ENCODE measurements at places on chromosomes 5 and 9.

- no peak for DNase-seq
These were observed 236.2 kb upstream of the NFIL3 start for GRCh38 chr9:91659529-91660495.

- no peak for DNase-seq
These were observed 18.9 kb upstream of the PFDN1 start for GRCh38 chr5:140321796-140322195.

DNA sequence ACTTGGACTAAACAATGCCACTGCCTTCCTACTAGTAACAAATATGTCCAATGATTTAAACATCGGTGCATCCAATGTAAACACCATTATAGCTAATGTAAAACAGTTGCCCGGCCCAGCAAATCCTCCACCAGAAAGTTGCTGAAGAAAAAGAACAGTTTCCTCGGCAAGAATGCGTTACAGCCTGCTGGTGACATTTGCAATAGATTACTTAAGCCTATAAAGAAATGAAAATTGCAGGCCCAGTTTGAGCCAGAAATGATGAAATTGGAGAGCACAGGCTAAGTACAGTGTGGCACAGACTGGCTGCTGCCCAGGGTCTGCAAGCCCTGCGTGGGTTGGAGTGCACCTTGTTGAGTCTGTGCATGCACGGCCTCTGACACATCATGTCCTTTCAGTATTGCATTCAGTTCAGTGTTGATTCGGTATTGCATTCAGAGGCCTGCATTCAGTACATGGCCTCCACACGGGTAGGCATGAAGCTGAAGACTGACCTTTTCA is 406.0 kb upstream of the KLF4 start:
- DNase-seq: no peak

DNA sequence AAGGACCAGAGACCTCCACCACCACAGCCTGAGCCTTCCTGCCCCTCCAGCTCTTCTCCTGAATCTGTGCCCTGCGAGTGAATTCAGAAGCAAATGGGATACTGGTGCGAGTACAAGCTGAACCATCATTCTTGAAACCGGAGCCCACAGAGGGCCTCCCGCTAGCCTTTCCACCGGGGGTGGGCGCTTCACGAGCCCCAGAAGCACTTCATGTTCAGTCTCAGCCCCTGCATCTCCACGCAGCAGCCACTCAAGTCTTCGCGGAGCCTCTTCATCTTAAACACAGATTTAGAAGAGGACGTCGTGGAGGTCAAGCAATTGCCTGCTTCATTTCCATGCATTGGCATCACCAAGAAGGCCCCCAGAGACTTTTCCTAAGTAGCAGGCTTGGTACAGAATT is 26.0 kb upstream of the OLFM1 start:
- DNase-seq: no peak

DNA sequence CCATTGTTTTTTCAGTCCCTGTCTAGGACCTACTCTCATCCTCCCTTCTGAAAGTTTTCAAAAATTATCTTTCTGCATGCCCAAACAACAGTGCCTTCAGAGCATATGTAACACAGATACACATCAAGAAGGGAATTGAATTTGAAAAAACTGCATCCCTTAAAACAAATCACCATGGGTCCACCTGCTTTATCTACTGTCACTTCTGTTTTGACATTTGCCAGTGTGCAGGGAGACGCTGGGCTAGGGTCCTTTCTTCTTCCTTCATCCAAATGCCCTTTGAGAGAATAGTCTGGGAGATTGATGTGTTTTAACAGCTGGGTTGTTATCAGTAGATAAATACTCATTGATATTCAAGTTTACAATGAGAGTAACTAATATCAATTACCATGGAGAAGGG is 1630.1 kb downstream of the MAT2B start:
- no peak for DNase-seq

DNA sequence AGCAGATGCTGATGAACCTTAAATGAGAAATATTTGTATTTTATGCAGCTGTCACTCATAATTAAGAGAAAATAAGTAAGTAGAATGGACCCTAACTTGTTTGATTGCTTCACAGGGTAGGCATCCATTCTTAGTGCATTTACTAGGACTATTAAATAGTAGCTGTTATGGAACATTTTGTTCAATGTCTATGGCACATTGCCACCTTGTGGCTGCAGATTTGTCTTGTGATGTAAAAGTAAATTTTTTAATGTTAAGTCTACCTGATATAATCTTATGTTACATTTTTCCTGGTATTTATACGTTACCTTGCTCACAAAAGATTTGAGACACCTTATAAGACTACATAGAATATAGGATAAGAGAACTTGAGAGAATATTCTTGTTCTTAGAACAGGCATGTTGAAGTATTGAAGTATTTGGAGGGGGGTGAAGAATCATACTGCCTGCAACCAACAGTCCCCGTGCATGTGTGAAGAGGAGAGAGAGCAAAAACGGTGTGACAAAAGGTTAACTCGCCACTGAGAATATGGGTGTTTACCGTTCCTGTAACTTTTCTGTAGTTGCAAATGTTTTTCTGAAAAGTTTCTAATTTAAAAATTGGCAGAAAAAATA is 161.1 kb downstream of the MAST4 start:
- no peak for DNase-seq

Measured in stimulated activated CD8-positive, alpha-beta memory T cell treated with anti-CD3 and anti-CD28 coated beads, Interleukin-15, amount 100 ng/mL, for 4 hours (primary cell).